ENCODE measurements at places on chromosomes 6 and 20. TPM values are rescaled to one million over a fixed set of nuclear protein-coding genes. Genes with fewer than 3 reads are reported as not detected.

BPIFB2 gene
- total RNA-seq, result not detected

RHAG gene
- not detected for total RNA-seq

SDCBP2 gene
- 3.0 TPM for total RNA-seq

IRAK1BP1 gene
- 2.3 TPM for total RNA-seq

PTPRT gene
- total RNA-seq, result not detected

SLC35A1 gene
- 7.7 TPM for total RNA-seq

GRCh38 chr6:152682141-152682540, 15.6 kb upstream of the MYCT1 start:
- no peak overlapping the region for H3K4me3 ChIP-seq
- no peaks in the 10 kb centered on the region for H3K36me3 ChIP-seq
- no peak for DNase-seq
- H3K27me3 ChIP-seq, result peaks cover 4% of the 10 kb centered on the region

DNA sequence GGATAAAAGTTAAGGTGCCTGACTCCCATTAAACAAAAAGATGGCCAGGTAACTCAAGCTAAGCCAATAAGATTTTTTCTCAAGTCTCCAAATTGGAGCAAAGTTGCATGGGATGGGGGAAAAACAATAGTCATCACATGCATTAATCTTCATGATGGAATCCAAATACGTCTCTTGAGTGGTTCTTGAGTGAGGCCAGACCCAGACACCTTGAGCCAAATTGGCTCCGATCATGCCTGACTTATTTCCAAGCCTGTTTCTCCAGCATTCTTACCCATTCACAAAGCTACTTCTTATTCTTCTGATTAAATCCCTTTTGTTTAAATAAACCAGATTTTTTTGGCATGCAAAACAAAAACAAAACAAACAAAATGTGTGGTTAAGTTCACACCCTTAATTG, 420.3 kb upstream of the NRSN1 start:
- no peak for DNase-seq
- no peak overlapping the region for H3K27ac ChIP-seq
- no peak overlapping the region for H3K4me3 ChIP-seq
- no peaks in the 10 kb centered on the region for H3K36me3 ChIP-seq
- H3K27me3 ChIP-seq, result no peaks in the 10 kb centered on the region

GRCh38 chr6:36698871-36699271, 1.2 kb downstream of the RAB44 start:
- H3K27me3 ChIP-seq, result no peaks in the 10 kb centered on the region
- H3K4me3 ChIP-seq, result no peak overlapping the region
- peaks cover 9% of the 10 kb centered on the region for H3K4me1 ChIP-seq

DNA sequence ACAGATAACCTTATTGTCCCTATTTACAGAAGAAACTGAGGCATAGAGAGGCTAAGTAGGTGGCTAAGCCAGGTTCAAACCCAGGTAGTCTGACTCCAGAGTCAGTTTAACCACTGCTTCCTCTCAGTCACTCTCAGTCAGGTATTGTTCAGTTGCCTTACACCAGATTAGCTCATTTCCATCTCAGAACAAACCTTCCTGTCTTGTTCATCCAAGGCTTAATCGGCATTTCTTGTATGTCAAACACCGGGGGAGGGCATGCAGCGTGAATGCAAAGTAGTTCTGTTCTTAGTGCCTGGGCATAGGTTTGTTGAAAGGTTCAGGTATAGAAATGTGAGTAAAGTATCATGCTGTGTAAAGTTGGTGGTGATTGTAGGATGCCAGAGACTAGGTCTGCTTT, 51.7 kb downstream of the CTNNBL1 start:
- H3K27ac ChIP-seq, result no peak overlapping the region
- H3K27me3 ChIP-seq, result no peaks in the 10 kb centered on the region
- no peaks in the 10 kb centered on the region for H3K4me1 ChIP-seq
- H3K4me3 ChIP-seq, result no peak overlapping the region

DNA sequence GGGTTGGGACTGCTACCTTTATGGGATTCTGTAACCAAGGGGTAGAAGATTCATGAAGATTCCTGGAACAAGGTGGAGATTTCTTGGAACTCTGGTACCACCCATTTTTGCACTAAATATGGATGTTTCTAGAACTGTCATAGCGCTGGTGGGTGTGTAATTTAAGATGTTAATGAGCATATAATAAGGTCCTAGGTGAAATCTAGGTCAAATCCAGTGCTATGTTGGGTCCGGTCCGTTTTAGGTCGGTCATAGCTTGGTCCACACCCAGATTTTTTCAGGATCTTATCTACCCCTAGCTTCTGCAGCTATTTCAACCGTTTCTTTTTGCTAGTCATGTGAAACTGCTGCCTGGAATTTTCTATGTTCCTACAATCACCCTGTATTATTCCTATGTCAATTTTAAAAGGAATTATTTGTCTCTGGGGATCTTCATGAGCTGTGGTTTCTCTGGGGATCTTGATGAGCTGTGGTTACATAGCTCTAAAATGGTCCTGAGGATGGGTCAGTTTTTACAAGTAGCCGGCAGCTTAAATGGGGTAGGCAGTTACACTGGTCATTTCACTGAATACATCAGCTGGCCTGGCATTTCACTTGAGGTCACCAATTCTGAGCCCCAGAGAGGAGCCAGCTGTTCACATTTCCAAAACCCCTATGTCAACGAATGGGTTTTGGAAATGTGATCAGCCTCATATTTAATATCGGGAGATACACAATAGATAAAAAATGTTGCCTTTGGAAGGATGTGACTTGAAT, 652.3 kb upstream of the FLRT3 start:
- DNase-seq, result no peak
- no peaks in the 10 kb centered on the region for H3K4me1 ChIP-seq
- H3K27me3 ChIP-seq, result no peaks in the 10 kb centered on the region
- H3K27ac ChIP-seq, result no peak overlapping the region
- H3K4me3 ChIP-seq, result no peak overlapping the region

DNA sequence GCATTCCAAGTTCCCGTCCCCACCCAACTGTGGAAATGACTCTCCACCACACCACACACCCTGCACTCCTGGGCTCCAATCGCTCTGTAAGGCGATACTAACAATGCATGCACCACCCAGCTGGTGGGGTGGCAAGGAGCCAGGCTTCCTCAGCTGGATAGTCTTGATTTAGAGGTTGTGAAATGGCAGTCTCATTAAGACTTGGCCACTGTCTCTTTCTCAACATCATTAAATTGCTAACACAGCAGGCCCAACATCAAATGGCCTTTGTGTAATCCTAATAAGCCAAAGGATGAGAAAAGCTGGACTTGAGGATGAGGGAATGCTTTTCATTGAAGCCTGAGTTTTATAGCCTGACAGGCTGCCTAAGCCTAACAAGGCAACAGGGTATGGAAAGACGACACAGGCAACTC, 223.7 kb downstream of the GMDS start:
- no peak for DNase-seq
- H3K4me3 ChIP-seq, result no peak overlapping the region
- H3K36me3 ChIP-seq, result peaks cover 6% of the 10 kb centered on the region
- no peak overlapping the region for H3K27ac ChIP-seq
- no peaks in the 10 kb centered on the region for H3K27me3 ChIP-seq
